ENCODE measurements at places on chromosomes 7 and 10.
A peak's percentile ranks its signal among the peaks of the same experiment; 100 is the strongest.

DNA sequence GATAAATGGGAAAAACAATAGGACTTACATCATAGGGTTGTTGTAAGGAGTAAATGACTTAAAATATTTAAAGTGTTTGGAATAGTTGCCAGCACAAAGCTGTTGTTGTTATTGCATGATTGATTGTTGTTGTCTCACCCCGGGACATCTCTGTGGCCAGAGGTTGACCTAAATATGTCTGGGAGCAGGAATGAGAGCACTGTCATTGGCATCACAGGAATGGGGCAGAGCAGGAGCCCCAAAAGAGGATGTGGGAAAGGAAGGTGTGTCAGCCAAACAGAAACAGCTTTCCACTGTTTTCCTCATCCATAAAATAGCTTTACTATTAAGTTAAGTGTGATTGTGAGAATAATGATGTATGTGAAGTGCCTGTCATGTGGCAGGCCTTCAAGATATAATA lies 121.6 kb downstream of the TMEM168 start:
- DNase-seq, result no peak

- peak; percentile 57 for DNase-seq
These were observed 202.0 kb downstream of the ARL4A start for GRCh38 chr7:12889391-12889790.

- no peak for DNase-seq
These were observed 177.0 kb upstream of the STK17A start for GRCh38 chr7:43405948-43406347.

GRCh38 chr10:21184216-21184615 lies 287.1 kb upstream of the NEBL start:
- DNase-seq, result peak; percentile 53

- no peak for DNase-seq
These were observed 23.9 kb downstream of the LIPM start for GRCh38 chr10:88826388-88826787.

- DNase-seq, result peak; percentile 31
These were observed 23.4 kb downstream of the OR9A2 start for GRCh38 chr7:143003393-143004051.

DNA sequence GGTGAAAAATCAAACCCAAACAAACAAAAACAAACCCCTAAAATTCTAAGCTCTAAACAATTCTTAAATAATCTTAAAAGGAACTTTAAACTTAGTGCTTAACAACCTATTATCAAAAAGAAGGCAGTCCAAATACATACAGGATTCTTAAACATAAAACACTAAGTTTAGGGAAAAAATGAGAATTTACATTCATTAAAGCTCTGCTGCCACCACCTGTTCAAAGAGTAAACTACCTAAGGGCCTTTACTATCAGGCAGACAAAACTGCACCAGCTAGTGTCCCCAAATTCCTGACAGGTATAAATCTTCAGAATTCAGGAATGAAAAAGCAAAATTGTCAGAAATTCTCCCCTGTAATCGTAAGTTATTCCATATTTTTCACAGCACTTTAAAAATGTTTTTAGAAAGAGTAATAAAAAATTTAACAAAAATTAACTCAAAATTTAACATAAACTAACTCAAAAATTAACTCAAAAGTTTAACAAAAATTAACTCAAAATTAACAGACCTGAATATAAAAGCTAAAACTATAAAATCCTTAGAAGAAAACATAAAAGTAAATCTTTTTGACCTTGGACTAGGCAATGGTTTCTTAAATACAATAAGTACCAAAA lies 55.1 kb downstream of the PDZD8 start:
- peak; percentile 17 for DNase-seq

- DNase-seq, result no peak
These were observed 113.1 kb upstream of the PDLIM1 start for GRCh38 chr10:95403700-95404461.

GRCh38 chr7:16396766-16397500 lies 24.4 kb downstream of the CRPPA start:
- no peak for DNase-seq

- DNase-seq, result peak; percentile 86
These were observed 53.8 kb downstream of the ARL5B start for GRCh38 chr10:18713077-18713476.

DNA sequence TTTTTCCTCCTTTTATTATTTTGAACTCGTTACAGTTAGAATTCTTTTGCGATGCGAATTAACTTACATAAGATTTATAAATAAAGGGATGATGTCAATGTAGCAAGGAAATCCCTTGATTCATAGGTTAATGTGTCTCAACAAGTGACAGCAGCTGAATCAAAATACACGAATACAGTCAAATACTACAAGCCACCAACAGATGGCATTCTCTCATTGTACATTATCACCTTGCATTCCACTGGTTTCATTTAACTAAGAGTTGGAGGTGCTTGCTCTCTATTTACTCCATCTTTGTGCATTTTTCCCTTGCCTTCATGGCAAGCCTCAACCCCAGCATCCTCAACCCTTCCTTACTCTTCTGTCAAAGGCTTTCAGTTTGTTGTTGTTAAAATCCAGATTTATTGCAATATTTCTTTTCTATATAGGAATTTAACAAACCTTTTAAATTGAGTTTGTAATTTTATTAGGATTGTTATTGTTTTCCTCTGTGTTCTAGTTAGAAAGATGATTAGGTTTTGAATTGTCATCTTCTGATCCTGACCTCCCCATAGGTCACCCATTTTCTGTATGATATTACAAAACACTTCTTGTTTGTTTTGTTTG lies 78.3 kb downstream of the SLC25A40 start:
- peak; percentile 35 for DNase-seq

DNA sequence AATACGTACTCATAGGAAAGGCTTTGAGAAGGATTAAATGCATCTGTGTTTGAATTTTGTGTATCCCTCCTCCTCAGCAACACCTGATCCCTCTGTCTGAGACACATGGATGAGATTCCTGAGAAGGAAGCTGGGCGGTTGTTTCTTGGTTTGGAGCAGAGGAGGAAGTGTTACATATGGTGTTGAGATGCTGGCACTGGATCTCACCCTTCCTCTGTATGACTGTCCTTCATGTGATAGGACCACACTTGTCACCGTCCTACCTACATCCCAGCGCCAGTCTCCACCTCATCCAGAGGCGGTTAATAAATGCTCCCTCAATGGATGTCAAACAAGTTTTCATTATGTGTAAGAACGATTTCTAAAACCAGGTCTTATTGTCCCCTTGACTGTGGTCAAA lies 49.4 kb upstream of the KLF6 start:
- DNase-seq, result no peak

DNA sequence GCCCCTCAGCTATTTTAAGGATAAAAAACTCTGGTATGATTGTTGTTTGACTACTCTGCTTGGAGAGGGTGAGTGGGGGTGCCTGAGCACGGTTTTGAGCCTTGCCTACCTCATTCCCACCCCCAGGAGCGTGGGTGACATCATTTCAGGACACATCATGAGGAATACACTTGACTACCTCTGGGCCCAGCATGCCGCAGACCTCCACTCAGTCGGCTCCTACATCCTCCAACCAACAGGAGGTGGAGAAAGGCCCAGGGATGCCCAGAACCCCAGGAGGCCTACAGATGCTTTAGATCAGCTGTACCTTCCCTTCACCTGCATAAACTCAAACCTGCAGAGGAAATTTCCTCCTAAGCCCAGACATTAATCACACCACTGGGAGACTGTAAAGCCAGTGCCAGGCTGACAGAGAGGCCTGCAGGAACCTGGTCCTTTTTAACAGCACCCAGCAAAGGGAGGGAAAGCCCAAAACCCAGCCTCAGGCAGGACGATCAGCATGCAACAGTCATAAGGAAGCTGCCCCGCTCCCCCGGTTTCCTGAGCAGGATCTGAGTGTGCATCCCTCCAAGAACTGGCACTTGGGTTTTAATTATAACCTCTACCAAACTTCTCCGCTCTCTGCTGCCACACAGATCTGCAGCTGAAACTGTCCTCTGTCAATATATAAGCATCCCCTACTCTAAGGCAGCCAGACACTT lies 61.7 kb upstream of the ZNRF2 start:
- DNase-seq, result no peak

DNA sequence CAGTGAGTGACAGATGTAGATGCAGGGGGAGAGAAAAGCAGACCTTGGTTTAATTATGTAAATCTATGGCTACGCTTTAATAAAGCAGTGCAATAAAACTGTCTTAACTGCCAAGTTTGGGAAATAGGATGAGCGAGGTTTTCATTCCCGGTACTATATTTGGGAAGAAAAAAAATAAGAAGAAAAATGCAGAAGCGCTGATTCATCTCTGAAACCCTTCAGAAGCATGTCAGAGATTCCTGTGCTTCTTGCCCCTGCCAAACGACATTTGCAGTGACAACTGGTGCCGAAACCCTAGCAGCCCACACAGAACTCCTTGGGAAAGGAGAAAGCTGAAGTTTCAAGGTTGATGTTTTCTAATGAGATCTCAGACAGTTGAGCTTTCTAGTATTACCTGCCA lies 380.7 kb downstream of the REEP3 start:
- DNase-seq, result peak; percentile 79

DNA sequence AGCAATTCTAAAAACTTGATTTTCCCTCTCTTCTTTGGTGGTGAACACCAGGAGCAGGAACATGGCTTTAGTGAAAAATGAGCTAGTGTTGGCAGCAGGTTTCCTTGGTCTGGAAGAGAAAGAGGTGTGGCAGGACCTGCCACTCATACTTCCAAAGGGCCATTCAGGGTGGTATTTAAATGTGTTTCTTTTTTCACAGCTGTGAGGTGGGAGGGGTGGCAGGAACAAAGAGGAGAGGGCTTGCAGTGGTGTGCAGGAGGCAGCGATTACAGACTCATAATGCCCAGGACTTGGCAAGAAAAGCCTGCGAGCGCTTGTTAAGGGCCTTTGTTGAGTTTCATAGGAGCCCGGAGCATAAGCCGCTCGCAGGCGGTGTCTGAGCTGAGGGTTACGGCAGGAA lies 36.8 kb downstream of the WIPF3 start:
- DNase-seq, result no peak

- no peak for DNase-seq
These were observed 780.5 kb downstream of the TYW1 start for GRCh38 chr7:67777119-67777518.

- DNase-seq, result no peak
These were observed 296.2 kb downstream of the MAGI2 start for GRCh38 chr7:79157281-79157680.

GRCh38 chr10:89373916-89374711 lies 3.7 kb upstream of the IFIT1B start:
- peak; percentile 85 for DNase-seq

GRCh38 chr7:128703609-128704241 lies 31.6 kb downstream of the GARIN1A start:
- DNase-seq, result peak; percentile 82

DNA sequence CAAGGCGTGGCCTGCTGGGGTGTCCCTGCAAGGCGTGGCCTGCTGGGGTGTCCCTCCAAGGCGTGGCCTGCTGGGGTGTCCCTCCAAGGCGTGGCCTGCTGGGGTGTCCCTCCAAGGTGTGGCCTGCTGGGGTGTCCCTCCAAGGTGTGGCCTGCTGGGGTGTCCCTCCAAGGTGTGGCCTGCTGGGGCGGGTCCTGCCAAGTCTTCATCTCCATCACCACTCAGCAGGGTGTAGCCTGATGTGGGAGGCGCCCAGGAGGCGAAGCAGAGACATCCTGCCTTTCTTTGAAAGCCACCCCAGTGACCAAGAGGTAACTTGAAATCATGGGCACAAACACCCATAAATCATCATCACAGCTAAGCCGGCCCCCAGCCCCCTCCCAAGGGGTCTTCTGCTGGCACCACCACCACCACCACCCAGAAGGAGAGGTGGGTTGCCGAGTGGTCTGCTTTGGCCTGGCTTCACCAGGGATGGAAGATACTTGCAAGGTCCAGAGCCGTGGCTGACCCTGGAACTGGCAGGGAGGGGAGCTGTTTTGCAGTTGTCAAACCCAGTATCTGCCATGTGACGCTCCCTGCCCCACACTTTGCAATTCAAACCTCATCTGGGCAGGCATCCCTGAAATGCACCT lies 190.6 kb downstream of the EBF3 start:
- DNase-seq, result no peak

- no peak for DNase-seq
These were observed 10.8 kb downstream of the ADAMTS14 start for GRCh38 chr10:70682920-70683600.

DNA sequence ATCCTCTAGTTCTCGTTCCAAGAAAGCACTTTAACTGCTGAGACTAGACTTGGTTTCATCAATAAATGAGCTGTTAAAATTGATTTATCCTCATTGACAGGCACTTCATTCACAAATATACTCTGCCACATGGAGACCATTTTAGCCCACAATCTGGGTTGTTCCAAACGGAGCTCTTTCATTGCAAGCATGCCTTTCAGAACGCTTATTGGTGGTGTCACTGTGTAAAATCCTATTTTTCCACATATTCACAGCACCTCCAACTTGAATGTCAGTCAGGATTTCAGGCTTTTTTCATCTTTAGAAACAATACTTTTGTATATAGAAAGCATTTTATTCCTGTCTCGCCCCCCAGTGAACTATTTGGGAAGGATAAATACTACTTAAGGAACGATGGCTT lies 424.7 kb upstream of the NRP1 start:
- no peak for DNase-seq

DNA sequence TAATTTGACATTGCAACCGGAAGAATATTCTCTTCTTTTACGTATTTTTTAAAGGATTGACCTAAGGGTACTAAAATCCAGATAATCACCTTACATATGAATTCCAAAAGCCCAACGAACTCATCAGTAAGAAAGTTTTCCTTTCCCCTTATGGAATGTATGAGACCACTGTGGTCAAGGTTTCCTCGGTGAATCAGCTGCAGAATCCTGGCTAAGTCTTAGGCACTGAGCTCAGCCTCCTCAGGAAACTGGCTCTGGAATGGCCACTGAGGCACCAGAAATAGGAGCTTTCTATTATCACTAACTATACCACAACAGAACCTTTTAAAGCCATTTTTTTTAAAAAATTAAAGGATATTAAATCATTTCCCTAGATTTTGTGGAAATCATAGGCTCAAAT lies 21.0 kb downstream of the SVIL start:
- DNase-seq, result peak; percentile 71

GRCh38 chr7:34675749-34676374 lies 17.8 kb downstream of the NPSR1 start:
- DNase-seq, result peak; percentile 19

DNA sequence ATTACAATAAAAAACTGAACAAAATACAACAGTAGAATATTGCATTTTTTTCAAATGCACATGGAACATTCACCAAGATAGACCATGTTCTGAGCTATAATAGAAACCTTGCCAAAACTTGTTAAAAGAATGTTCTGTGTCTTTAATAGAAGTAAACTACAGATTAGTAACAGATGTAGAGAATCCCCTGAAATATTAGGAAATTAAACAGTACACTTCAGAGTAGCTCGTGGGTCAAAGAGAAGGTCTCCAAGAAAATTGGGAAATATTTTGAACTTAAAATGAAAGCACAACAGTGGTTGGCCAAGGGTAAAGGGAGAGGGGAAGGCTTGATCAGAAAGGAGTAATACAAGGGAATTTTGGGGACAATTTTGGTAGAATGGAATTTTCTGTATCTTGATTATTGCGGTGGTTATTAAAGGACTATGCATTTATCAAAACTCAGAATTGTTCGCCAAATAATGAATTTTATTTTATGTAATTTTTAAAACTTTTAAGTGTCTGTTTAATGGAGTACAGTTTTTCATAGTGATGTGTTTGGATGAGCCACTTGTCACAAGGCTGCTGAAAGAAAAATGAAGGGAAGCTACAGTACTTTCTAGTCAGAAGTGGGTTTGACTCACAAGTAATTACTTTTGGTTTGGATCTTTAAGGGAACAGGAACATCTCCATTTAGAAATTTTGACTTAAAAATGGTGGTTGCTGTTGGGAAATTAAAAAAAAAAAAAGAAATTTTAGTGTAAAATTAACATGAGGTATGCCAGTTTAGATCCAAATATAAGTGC lies 10.2 kb downstream of the PLEKHA8 start:
- DNase-seq, result no peak
